ENCODE measurements at places on chromosomes 4 and X.

- no peak for DNase-seq
These were observed 173.9 kb upstream of the KLF3 start for GRCh38 chr4:38489924-38490639.

DNA sequence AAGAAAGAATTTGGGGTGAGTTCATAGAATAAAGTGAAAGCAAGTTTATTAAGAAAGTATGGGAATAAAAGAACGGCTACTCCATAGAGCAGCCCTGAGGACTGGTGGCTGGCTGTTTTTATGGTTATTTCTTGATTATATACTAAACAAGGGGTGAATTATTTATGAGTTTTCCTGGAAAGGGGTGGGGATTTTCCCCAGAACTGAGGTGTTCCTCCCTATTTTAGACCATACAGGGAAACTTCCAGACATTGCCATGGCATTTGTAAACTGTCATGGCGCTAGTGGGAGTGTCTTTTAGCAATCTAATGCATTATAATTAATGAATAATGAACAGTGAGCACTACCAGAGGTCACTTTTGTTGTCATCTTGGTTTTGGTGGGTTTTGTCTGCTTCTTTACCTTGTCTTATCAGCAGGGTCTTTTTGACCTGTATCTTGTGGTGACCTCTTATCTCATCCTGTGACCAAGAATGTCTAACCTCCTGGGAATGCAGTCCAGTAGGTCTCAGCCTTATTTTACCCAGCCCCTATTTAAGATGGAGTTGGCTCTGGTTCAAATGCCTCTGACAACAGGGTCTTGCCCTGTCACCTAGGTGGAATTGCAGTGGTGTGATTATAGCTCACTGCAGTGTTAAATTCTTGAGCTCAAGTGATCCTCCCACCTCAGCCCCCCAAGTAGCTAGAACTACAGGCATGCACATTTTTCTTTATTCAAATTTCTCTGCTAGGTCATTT is 27.1 kb downstream of the RAPGEF2 start:
- DNase-seq, result no peak

DNA sequence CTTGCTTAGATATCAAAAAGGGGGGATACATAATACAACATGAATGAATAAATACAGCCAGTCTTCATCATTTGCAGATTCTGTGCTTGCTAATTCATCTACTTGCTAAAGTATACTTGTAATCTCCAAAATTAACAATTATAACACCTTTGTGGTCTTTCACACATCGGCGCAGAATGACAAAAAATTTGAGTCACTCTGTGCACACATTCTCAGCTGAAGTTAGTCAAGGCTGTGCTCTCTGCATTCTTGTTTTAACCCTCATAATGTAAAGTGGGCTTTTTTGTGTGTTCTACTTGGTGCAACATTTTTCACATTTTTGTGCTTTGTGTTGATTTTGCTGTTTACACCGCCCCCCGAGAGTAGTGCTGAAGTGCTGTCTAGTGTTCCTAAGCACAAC is 65.8 kb upstream of the GPRIN3 start:
- no peak for DNase-seq

GRCh38 chr4:167088115-167088514 is 146.2 kb downstream of the SPOCK3 start:
- DNase-seq, result no peak

DNA sequence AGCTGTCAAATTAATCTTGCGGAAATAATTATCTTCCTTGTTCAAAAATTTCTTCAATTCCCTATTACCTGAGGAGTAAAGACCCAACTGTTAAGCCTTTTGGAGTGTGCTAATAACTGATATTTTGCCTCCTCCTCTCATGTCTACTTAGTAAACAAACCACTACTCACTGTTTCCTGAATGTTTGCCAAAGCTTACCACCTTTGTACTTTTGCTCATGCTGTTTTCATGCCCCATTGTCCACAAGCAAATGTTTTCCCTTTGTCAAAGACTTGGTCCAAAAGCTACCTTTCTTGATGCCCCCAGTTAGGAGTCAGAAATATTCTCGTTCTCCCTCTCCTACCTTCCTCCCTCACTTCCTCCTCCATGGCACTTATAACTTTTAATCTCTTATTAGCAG is 226.1 kb downstream of the ENOX2 start:
- DNase-seq, result no peak

DNA sequence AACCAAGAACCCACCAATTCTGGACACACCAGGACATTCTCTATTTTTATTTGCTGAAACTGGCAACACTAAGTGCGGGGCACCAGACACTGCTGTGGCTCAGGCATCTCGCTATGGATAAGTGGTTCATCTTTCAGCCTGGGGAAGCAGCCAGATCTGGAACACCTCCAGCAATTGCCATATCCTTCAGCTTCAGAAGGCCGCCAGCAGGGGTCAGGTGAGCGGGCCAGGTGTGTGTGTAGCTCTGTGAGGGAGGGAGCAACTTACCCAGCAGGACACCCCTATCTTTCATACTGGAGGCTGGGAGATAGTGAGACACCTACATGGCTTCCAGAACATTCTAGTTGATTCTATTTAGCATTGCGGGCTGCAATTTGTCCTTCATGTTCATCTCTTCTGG is 57.0 kb upstream of the GBA3 start:
- DNase-seq, result no peak

DNA sequence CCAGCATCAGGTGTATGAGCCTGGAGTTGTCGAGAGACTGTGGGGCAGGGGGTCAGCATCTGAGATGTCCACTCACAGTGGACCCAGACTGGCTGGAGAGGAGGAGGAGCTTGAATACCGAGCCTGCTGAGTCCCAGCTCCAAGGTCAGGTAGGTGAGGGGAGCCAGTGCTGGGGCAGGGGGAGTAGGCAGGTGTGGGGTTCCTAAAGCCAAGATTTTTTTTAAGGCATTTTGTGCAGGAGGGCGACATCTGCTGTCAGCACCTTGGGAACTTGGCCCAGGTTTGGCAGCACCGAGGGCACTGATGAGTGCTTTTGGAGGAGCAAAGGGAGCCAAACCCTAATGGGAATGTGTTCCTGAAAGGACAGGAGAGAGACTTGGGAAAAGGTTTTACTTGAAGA is 64.2 kb upstream of the MSANTD1 start:
- no peak for DNase-seq

DNA sequence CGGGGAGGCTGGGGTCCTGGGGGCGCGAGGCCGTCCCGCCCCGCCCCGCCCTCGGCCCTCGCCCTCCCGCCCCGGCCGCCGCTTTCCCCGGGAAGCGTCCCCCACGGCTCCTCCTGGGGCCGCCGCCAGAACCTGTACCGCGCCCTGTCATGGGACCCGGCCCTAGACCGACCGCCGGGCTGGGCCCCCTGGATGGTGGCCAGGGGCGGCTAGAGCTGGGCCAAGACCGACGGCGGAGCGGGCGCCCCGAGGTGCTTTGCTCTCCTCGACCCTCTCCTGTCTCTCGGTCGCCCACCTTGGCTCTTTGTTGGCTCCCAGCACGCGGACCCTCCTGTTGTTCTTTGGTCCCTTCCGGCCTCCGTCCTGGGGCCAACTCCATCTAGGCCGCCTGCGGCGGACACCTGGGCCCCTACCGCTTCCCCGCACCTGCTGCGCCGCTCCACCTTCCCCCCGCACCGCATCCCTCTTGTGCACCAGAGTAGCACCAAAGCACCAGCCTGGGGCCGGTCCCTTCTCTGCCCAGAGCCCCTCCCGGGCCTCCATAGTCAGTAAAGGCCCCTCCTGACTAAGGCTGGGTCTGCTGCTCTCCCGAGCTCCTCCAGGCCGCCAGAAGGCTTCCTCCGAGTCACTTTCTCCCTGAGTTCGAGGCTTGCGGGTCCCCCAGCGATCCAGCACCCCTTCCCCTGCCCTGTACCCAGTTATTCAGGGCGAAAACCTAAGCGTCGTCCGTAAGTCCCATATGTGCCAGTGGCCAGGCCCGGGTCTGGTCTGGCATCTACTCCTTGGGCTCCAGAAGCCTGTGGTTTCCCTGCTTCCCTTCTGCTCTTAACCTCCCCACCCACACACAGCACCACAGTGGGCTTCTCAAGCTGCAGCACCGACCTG is 587 bp downstream of the TACC3 start:
- no peak for DNase-seq

DNA sequence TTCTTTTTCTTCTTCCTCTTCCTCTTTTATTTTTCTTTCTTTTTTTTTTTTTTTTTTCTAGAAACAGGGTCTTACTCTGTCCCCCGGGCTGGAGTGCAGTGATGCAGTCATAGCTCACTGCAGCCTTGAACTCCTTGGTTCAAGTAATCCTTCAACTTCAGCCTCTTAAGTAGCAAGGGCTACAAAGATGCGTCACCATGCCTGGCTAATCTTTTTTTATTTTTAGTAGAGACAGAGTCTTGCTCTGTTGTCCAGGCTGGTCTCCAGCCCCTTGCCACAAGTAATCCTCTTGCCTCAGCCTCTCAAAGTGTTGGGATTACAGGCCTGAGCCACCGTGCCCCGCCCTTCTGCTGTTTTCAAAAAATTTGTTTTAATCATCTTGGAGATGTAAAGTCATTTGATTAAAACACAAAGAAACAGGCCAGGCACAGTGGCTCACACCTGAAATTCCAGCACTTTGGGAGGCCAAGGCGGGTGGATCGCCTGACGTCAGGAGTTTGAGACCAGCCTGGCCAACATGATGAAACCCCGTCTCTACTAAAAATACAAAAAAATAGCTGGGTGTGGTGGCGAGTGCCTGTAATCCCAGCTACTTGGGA is 28.1 kb downstream of the SYNPO2 start:
- no peak for DNase-seq

GRCh38 chrX:65601530-65602220 is 65.8 kb upstream of the MSN start:
- no peak for DNase-seq

- DNase-seq, result peak; percentile 5
These were observed 21.8 kb upstream of the CSF2RA start for GRCh38 chrX:1246816-1247215.

DNA sequence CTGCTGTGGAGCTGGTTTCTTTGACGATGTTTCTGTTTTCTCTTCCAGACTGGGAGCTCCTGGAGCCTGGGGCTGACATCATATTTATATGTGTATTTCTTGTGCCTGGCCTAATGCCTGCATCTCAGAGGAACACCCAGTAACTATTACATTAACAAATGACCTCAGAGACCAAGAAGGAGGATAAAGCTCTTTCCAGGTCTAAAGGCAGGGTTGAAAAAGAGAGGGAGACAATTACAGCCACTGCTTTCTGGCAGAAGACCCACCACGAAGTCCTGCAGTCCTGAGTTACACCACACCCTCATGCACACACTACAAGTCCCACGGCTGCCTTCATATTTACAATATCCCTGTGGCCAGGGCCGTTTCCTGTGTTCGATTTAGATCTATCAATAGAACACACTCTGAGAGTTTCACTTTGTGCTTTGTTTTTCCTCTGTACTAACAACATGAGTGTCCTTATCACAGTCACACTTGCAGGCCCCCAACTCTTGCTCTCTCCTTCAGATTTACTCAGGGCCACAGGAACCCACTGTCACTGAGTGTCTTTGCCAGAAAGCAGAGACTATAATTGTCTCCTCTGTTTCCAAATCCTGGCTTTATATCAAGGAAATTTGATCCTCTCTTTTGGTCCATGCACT is 535.5 kb downstream of the MID1IP1 start:
- DNase-seq, result no peak

DNA sequence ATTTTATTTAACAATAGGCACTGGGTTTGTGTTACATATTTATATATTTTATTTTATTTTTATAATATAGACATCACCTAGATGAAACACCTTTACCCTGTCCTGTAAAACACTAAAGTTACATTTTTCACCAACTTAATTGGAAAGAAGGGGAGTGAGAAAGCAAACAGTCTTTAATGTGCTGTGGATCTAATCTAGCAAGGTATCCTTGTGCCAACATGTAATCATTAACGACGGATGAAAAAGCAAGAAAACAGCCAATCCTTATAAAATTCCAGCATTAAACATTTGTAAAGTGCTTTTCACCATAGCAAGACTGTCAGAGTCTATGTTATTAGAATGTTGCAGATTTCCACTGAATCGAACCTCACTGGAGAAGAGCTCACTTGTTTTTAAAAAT is 92.7 kb downstream of the HHIP start:
- DNase-seq, result no peak
